ENCODE measurements at places on chromosomes 6 and 20.

- no peak for DNase-seq
Measured at GRCh38 chr20:45308117-45308778, at the start of gene MATN4. MATN4 (minus strand) TSS chr20:45308299; CDS start chr20:45305582, 2,717 bp downstream.

- no peak for DNase-seq
Measured at GRCh38 chr20:51003753-51004152, 19.2 kb downstream of the KCNG1 start.

DNA sequence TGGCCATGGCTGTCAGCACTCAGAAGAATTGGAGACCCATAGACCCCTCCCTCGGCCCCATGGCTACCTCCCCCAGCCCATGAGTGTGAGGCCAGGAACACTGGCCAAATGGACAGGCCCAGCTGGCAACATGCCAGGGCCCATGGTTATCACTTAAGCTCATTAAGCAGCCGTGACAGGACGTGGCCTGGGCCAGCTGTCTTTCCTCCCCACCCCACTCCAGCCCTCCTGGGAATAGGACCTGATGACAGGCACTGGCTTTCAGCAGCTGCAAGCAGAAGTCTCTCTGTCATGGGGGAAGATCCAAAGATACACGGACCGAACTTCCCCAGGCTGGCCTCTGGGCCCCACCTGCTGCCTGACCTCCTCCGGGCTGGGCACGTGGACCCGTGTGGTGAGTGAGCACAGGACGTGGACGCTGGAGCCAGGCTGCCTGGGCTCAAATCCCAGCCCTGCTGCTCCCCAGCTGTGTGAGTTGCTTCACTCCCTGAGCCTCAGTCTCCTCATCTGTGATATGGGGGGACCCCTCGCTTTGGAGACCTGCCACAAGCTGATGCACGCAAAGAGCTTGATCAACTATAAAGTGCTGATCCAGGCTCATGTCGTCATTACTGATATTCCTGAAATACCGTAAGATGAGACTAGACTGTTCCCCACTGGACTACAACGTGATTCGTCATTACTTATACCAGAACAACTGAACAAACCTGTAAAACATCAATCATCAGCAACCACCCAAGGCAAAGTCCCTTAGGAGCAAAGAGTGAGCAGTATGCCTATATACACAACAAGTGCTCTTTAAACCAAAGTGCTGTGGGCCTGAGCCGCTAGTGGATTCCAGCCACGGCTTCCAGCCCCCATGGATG is 22.0 kb upstream of the VSTM2L start:
- no peak for DNase-seq

GRCh38 chr6:4397307-4397706 is 261.9 kb upstream of the ECI2 start:
- DNase-seq, result no peak

DNA sequence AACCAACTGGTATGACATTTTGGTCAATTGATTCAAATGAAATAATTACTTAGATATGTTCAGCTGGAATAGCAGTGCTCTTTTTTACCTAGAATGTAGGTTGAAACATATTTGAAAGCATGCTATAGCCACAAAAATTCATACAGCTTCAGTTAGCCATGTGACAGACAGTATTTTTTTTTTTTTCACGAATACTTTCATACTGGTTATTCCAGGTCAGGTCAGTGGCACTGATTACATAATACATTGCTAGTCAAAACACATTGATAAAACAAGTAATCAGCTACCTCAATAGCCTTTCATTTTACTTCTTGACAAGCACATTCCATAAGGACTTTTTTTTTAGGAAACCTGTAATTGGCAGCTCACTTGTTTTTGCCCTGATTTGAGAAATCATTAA is 222.6 kb downstream of the EYA4 start:
- no peak for DNase-seq

DNA sequence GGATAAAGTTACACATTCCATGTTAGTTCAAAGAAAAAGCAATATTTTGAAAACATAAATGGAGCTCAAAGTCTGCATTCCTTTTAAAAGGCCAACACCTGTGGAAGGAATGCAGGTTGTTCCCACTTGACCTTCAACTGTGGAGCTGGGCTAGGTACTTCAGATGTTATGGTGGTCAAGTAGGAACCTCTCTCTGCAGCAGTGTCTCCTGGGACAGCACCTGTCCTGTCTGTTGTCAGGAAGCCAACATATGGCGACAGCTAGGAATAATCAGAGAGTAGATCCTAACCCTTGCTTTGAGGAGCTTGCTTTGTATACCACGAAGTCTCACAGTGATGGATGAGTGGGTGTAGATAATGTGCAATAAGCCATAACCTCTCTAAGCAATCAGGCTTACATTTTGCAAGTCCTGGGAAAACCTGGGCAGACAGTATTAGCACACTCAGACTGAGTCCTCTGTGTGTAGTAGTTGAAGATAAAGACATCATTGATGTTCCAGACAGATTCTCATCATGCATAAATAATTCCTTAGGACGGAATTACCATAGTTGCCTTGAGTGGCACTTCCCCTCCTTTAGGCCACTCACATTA is 347.5 kb downstream of the PRL start:
- DNase-seq, result no peak
